ENCODE measurements at places on chromosomes 5 and 9.

- no peak for DNase-seq
These were observed 41.3 kb downstream of the ZNF366 start for GRCh38 chr5:72465601-72466563.

GRCh38 chr5:110333384-110333783 is 393.1 kb downstream of the TMEM232 start:
- no peak for DNase-seq

DNA sequence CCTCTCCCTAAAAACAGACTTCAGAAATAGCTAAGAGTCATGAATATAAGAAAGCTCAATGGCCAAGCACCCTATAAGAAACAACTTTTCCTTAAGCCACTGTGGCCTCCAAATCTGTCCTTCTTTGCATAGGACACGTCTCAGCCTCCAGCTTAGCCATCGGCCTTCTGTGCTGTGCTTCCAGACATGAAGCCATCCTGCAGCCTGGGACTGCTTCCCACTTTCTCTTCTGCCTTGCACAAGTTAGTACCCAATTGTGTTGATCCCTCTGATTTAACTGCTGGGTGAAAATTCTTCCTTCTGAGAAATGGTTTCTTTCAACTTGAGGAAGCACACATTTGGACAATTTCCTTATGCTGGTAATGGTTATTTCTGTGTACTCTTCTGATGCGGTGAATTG is 334.7 kb downstream of the MARCHF11 start:
- DNase-seq: no peak

- no peak for DNase-seq
These were observed 41.9 kb upstream of the PLPP6 start for GRCh38 chr9:4620057-4620765.

GRCh38 chr9:126942399-126942798 is 27.8 kb downstream of the RALGPS1 start:
- no peak for DNase-seq

GRCh38 chr5:23474315-23474714 is 33.1 kb upstream of the PRDM9 start:
- DNase-seq: no peak

- DNase-seq: no peak
These were observed 105.2 kb downstream of the PBX3 start for GRCh38 chr9:125852386-125852785.

- DNase-seq: no peak
These were observed 6.9 kb upstream of the SLC12A7 start for GRCh38 chr5:1118738-1119137.

DNA sequence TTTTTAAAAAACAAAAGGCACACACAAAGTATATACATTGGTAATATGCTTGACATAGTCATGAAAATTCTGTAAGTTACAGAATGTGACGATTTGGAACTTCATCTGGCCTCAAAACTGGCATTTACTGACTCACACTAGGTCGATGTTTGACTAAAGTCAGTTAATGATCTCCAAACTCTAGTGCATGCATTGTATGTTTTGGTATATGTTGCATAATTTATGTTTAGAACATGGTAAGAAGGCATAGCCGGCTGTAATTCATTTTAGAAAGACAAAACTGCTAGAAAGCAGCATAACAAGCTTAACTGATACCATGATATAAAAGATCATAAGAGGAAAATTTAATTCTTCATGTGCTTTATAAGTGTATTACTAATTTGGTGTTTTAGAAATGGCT is 58.6 kb upstream of the RICTOR start:
- no peak for DNase-seq

DNA sequence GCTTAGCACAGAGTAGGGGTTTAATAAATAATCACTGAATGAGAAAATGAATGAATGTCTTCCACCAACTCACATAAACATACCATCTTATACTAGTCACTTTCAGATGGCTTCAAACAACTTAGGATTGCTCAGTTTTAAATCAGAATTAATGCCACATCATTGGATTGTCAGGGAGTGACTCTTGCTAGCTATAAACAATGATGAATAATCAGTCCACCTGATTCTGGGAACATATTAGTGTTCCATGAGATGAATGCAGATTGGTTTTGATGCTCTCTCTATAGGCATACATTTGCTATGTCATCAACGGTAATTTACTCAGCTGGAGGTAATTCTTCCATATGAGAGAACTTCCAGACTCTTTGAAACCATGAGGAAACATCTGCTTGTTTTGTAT is 97.4 kb downstream of the CDH9 start:
- DNase-seq: no peak

- DNase-seq: no peak
These were observed 85.6 kb downstream of the RAD23B start for GRCh38 chr9:107368696-107369095.

DNA sequence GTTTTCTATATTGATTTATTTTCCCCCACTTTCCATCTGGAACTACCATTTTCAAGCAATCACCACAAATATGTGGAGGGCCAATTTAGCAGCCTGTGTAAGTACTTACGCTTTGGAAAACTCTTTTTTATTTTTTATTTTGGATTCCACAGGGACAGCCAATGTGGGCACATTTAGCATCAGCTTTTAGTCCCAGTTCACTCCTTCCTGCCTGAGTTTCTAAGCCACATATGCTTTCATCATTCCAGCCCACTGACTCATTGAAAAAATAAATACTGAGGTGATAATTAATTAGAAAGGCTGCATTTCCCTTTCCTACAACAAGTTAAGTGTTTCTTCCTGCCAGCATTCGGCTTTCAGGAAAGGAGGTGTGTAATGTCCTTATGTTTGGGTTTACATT is 76.8 kb downstream of the TMEM167A start:
- DNase-seq: no peak

GRCh38 chr5:95471942-95472341 is 80.8 kb downstream of the FAM81B start:
- no peak for DNase-seq

- no peak for DNase-seq
These were observed 154.8 kb downstream of the PALM2AKAP2 start for GRCh38 chr9:109934857-109935215.

DNA sequence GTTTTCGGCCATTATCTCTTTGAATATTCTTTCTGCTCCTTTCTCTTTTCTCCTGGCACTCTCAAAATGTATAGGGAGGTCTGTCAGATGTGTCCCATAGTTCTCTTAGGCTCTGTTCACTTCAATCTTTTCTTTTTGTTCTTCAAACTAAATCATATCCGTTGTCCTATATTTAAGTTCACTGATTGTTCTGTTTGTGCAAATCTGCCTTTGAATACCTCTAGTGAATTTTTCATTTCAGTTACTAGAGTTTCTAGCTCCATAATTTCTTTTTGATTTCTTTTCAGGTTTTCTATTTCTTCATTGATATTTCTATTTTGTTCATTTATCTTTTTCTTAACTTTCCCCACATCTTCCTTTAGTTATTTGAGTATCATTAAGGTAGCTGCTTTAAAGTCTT is 65.4 kb downstream of the CERT1 start:
- DNase-seq: no peak

GRCh38 chr9:84669013-84669287 is 579 bp upstream of the NTRK2 start:
- no peak for DNase-seq

GRCh38 chr5:147712598-147712997 is 69.9 kb downstream of the JAKMIP2 start:
- no peak for DNase-seq

DNA sequence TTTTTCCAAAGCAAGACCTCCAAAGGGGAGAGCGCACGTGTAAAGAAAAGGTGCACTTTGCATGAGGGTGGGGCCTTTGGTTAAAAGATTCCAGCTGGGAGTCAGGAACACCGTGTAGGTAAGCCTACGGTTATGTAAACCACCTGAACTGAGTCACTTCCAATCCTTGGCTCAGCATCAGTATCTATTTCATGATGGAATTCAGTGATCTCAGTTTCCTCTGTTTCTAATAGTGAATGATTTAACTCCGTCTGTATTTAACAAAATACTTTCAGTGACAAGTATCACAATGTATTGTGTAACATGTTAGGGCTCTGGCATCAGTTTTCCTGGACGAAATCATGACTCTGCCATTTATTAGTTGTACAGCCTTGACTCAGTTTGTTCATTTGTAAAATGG is 1.3 kb upstream of the SVEP1 start:
- no peak for DNase-seq

- no peak for DNase-seq
These were observed 1767.0 kb downstream of the MAT2B start for GRCh38 chr5:165272436-165272835.

- no peak for DNase-seq
These were observed 170.7 kb downstream of the TSSK1B start for GRCh38 chr5:113264046-113264445.

- DNase-seq: no peak
These were observed 6.0 kb downstream of the UGCG start for GRCh38 chr9:111902391-111903139.

GRCh38 chr5:148778882-148779281 is 47.5 kb upstream of the ADRB2 start:
- no peak for DNase-seq

GRCh38 chr5:72223371-72223770 is 96.7 kb downstream of the MRPS27 start:
- DNase-seq: no peak

DNA sequence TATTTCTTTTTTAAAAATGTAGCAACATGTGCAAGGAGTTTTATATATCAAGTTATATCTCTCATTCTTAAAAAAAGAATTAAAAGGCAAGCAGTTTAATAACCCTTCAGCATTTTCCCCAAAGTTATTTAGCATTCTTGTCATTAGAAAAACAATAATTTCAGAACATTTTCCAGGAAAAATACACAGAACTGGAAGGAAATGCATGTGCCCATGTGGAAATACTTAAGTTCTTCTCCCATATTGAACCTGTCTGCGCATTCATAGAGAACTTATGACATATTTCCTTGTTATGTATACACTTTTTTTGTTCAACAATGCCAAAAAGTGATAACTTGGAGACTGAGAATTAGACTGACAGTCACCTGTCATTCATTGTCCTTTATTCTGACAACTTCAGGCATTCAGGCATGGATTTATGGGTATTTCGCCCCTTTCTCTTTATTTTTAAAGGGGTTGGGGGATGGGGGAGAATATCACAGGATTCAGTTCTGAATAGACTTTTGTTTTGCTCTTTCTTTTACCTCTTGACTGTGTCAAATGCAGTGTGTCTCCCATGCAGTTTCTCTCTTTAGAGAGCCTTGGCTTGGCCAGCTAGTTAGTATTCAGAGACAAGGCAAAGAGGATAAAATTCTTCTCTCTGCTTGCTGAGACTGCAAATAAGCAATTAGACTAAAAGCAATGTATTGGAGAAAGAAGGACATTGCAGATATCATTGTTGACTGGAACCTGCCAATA is 701.0 kb downstream of the NR2F1-AS1 start:
- DNase-seq: no peak

DNA sequence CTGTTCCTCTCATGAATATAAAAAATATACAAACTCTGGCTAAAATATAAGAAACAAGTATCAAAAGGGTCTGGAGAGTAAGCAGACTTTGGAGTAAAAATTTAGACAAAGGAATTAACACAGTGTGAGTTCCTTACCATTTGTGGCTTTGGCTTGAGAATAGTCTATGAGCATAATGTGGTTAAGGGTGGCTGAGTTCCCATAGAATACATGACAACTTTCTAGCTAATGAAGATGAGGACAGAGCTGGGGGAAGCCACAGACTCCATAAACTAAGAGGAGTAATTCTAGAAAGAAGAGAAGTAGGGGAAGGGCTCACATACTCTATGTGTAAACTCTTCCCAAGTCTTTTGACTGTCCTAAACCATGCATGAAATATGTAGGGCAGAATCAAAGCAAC is 79.4 kb downstream of the CAAP1 start:
- no peak for DNase-seq

- peak; percentile 39 for DNase-seq
These were observed at the start of gene MCC for GRCh38 chr5:113487781-113488644. MCC (minus strand) TSS chr5:113488453.

DNA sequence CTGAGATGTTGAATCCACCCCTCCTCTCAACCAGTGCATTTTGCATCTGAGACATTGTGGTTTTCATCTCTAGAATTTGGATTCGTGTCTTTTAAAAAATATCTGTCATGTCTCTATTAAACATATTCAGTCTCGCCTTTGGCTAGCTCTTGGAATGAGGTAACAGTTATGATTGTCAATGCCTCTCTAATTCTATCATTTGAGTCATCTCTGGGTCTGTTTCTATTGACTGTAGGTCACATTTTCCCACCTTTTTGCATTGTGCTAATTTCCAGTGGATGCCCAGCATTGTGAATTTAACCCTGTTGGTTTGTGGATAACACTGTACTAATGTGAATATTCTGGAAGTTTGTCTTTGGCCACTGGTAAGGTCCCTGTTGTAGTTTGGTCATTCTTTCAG is 8.4 kb upstream of the SLC6A3 start:
- DNase-seq: no peak

DNA sequence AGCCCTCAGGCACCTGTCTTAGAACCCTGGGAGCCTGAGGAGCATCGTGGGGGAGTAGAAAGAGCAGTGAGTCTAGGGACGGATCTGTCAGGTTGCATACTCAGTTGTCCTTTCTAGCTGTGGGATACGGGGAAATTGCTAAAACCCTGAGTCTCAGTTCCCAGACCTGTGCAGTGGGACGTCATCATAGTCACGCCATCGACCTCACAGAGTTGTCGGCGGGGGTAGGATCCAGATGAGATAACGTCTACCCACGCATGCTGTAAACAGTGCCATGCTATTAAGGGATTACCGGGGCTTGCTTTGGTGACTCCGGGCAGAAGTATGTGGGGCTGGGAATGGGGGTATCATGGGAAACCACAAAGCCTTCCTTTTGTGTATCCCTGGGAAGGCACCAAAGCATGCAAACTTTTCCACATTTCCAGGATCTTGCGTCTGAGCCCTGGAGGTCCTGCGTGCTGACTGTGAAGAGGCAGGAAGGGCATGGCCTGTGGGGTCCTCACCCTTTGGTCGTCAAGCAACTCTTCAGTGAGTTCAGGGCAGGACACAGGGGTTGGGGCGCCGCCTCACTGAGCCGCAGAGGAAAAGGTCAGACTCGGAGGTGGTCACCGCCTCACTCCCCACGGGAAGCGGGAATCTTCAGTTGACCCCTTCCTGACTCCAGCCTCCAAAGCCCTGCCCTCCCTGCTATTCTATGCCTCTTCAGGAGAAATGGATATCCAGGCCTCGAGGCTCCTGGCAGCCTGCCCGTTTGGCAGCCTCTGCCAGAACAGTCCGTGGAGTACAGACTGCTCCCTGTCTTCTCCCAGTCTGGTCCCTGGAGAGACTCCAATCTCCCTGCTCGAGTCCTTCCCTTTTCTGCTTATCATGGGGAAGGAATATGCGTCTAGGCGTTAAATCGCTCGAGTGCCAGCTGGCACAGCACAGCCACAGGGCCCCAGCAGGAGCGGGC is 186.8 kb upstream of the KLF9 start:
- DNase-seq: no peak

DNA sequence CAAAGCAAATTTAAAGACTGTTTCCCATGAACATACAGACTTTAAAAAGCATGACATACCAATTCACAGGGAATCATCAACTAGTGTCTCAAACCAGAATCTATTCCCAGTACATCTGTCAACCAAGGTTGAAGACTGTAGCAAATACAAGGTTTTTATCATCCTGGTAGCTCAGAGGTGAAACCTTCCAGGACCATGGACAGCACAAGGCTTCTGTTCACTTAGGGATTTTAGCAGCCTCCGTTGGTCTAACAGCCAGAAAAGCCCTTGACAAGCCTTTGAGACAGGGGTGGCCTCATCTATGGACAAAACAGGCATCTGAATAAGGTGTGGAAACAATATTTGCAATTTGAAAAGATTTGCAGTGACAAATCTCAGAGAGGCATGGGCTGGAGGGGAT is 119.0 kb downstream of the TRIM32 start:
- DNase-seq: no peak

Measured in stimulated activated CD4-positive, alpha-beta T cell treated with anti-CD3 and anti-CD28 coated beads, Interleukin-2, amount 100 ng/mL, for 24 hours (primary cell).